ENCODE measurements at places on chromosomes 11 and 22.

GRCh38 chr11:78099666-78100065 is 20.0 kb upstream of the NDUFC2 start:
- no peak for DNase-seq

DNA sequence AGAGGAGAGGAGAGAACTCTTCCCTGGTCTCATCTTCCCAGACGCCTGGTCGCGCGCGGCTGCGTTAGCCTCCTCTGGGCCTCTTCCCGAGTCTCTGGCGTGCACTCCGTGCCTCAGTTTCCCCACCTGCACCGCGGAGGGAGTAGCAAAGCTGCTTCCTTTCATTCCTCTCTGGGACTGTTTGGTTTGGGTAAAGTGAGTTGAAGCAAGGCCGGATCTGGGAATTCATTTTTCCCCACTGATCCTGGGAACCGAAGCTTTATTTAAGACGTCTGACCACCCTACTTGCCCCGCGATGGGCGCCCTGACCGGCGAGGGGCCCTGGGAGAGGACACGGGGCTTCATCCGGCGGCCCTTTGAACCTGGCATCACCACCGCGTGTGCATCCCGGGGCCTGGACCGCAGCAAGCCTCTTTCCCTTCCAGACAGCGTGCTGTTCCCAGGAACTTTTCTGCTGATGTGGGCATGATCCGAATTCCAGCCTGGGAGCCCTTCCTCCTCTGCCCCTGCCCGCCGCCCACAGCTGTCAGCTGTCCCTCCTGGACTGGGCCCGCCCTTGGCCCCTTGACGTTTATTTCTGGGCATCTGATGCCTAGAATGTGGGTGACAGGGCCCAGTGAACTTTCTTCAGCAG is 758 bp downstream of the LDLRAD3 start:
- no peak for DNase-seq

DNA sequence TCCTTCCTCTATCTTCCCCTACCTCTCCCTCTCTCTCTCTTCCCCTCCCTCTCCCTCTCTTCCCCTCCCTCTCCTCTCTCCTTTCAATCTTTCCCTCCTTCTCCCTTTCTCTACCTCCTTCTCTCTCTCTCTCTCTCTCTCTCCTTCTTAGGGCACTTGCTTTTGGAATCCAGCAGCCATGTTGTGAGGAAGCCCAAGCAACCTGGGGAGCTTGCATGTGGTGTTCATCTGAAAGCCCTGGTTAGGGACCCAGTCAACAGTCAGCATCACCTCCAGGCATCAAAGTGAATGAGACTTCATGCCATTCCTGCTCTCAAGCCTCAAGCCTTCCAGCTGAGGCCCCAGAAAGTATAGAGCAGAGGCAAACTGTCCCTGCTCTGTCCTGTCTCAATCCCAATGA is 65.6 kb upstream of the SHISAL1 start:
- no peak for DNase-seq

DNA sequence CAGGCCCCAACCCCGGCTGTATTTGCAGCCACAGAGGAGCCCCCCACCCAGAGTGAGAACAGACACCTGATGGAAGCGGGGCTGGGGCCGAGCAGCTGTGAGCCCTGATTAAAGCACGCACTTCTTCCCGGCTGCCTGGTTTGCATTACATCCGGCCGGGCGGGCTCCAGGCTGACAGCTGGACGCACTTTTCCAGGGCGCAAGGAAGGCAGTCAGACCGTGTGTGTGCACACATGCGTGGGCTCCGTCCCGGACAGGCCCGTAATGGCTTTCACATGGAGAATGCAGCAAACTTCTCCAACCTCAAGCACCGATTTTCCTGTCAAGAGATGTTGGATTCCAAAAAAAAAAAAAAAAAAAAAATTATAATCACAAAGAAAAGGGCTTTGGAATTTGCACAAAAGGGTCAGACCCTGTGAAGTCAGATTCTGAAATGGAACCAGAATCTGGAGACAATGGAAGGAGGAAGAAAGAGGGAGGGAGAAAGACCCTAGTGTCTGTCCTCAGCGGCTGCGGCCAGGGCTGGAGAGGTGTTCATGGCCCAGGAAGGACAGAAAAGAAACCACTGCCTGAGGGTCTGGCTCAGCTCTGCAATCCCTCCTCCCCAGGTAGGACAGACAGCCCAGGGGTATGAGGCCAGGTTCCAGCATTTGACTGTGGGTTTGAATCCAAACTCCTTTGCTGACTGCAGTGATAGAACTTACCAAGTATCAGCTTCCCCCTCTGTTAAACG is 365.5 kb downstream of the MN1 start:
- DNase-seq = no peak

- DNase-seq = no peak
These were observed 66.8 kb downstream of the ZC3H12C start for GRCh38 chr11:110160016-110160415.

DNA sequence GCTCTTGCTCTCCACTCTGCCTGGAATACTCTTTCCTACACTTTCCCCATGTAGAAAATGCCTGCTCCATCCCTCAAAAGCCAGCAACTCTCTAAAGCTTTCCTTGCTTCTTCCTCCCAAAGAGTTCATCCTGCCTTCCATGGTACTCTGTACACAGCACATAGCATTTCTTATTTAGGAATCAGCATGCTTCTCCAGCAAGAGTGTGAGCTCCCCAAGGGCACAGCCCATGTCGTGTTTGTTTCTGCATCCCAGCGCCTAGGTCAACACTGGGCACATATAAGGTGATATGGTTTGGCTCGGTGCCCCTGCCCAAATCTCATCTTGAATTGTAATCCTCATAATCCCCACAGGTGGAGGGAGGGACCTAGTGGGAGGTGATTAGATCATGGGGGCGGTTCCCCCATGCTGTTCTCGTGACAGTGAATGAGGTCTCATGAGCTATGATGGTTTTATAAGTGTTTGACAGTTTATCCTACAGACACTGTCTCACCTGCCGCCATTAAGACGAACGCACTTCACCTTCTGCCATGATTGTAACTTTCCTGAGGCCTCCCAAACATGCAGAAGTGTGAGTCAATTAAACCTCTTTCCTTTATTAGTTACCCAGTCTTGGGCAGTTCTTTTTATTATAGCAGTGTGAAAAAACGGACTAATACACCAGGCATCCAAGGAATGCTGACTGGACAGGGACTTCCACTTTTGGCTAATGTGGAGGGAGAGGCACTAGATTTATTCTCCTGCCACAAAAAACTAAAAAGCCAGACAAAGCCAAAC is 8.2 kb downstream of the VPS37C start:
- no peak for DNase-seq

DNA sequence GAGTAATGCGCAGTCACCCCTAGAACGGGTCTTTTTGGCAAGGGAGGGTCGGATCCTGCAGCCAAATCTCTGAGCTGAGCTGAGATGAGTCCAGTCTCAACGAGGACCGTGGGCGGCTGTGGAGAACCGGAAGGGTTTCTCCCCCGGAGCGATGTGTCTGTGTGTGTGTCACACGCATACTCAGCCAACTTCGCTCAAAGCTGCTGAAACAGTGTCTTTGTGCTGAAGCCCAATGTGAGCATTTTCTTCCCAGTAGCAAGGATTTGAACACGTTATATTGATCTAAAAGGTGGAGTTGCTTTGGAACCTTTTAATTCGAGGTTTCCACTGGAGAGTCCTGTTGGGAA is 1.4 kb upstream of the CELSR1 start:
- no peak for DNase-seq

DNA sequence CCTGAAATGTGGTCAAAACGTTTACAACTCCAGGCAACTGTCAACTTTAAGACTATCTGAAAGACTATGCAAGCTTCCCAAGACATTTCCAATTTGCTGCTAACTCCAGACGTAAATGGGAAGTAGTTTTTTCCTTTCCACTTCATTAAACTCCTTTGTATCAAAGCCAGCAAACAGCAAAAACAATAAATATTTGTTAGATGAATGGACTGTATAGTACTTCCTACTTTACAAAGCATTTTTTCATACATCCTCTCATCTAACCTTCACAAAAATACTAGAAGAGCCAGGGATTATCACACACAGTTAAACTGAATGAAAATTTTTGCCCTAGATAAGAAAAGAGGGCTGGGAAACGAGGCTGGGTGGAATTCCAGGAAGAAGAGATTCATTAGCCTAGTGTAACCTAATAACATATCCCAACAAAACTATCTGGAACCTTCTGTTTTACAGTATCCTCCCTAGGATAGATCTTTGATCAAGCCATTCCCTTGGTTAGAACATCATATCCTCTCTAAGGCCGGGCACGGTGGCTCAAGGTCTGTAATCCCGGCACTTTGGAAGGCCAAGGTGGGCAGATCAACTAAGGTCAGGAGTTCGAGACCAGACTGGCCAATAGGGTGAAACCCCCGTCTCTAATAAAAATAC is 10.4 kb downstream of the NUP98 start:
- no peak for DNase-seq

DNA sequence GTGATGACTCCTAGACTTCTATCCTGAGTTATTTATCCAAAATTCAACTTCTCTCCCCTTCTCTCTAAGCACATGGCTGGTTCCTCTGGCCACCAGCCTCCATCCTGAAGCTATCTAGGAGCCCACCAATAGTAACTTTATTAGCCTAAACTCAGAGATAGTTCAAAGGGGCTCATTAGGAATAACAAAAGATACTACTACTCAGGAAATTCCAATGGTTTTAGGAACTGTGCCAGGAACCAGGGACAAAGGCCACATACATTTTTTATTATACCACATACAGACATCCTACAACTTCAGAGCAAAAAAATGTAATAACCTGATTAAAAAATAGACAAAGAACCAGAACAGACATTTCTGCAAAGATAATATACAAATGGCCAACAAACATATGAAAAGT is 27.9 kb downstream of the SLC25A17 start:
- no peak for DNase-seq

- no peak for DNase-seq
These were observed 21.6 kb upstream of the PHLDA2 start for GRCh38 chr11:2950825-2951224.

DNA sequence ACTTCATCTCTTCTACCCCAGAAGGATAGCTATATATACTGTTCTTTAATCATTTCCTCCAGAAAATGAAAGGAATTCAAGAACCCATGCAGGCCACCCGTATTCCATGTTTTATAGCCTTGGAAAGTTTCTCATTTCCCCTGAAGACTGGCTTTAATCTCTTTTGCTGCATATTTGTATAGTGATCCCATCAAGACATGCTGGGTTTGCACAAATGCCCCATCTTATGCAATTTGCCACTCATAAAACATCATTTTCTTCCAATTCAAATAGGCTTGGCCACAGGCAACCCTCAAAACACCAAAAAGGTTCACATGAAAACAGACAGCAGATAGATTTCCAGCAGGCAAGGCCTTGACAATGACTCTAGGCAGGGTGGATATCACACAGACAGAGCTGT is 28.3 kb upstream of the APOA1 start:
- DNase-seq = no peak

- no peak for DNase-seq
These were observed 489.4 kb downstream of the KCNA4 start for GRCh38 chr11:29527391-29527936.

GRCh38 chr11:76596652-76597051 is 73.9 kb downstream of the LRRC32 start:
- no peak for DNase-seq

DNA sequence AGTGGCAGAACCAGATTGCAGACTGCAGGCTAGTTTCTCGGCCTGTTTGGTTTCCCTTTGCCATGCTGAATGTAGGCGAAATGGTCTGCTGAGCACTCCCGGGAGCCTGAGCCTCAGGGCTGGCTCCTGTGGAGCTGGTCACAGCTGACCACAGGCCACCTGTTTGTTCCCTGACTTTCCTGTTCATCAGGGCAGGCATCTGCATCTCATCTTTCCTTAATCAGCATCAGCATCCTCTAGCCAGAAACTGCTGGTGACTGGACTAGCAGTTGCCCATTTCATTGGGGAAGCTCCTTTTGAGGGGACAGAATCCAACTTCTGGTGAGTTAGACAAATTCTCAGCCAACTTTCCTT is 20.2 kb upstream of the C11orf96 start:
- no peak for DNase-seq

DNA sequence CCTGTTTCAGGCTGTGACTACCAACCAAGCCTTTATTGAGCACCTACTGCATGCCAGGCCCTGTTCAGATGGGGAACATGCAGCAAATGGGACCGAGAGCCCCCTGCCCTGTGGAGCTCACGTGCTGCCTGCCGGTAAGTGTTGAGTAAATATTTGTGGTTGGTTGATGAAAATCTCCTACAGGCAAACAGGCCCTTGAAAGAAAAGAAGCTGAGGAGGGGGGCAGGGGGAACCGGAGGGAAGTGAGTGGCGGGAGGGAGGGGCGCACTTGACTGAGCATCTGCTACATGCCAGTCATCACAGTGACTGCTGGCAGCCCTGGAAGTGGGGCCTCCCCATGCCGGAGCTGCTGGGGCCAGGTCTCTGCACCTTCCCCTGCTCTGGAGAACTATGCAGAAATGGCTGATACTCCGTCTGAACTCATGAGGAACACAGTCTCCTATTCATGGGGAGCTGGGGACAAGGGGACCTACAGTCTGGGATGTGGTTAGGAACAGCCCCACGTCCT is 34.2 kb downstream of the MACROD1 start:
- no peak for DNase-seq

- DNase-seq = no peak
These were observed 1.9 kb downstream of the HPS4 start for GRCh38 chr22:26481694-26482093.

DNA sequence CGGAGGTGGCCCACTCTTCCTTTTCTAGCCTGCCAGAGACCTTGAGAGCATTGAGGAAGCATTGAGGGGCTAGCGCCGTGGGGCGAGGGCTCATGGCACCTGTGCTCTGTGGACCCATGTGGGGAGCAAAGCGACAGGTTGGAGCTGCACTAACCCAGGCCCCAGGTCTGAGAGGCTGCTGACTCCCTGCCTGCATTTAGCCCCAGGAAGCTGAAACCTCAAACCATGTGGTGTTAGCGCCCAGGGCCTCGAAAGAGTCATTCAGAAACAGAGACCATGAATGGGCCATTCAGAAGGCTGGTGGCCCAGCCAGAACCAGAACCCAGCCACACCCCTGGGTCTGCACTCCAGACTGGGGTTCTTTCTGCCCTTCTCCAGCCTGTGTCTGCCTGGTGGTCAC is 88.6 kb downstream of the BCR start:
- no peak for DNase-seq

DNA sequence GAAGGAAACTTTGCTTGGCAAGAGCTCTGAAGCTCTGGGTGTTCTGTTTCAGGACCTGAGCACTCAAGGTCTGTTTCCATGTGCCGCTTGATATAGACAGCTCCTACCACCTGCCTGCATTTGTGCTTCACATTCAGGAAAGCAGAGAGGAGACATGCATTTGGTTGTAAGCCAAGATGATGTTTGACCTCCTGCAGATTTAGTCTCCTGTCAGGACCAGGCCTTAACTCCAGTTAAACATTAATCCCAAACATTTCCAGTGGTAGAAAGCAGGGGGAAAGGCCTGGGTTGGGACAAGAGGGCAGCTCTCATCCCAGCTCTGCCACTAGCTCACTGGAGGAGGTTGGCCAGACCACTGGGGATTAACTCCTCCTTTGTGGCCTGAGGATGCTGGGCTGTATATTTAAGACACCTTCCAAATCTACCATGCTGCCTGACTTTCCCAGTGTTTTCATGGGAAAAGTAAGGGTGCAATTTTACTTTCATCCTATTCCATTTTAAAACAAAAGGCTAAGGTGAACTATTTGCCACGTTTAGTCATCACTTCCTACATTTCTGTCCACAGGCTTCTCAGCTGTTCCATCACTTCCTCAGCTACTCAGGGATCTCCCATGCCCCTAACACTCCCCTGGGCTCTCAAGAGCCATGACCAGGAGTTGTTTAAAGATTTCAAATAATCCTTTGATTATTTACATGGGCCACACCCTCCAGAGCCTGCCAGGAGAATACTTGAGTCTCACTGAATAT is 80.9 kb downstream of the INSC start:
- DNase-seq = no peak
